ENCODE measurements at places on chromosomes 4 and X.

DNA sequence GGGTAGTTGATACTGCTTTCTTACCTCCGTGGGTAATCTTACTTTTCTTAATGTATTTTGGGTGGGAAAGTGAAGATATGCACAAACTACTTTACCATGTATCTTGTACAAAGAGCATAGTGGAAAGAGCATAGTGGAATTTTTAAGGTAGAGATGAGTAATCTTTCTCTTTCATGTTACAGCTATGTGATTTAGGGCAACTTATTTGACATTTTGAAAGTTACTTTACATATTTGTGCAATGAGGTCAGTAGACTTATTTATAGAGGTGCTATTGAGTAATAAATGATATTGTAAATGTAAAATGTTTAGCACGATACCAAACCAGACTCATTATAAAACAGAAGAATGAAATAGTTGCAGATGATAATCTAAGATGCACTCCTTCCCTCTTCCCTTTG, 351.2 kb downstream of the TRAM1L1 start:
- no peak for DNase-seq

DNA sequence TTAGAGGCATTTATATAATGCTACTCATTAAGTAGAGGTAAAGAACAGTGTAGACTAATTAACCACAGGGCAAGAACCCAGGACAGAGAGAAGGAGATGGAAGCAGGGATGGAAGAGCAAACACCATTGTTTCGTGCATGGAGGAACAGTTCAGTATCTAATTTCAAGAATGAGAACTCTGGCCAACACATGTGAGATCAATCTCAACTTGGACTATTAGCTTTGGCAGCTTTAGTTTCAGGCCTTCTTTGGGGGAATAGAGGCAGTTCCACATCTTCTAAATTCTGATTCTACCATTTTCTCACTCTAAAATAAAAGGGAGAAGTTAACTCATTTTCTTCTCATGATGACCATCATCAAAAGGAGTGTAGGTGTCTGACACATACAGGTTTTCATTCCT, 207.0 kb downstream of the LDB2 start:
- no peak for DNase-seq

GRCh38 chr4:73735231-73735630, 5.1 kb upstream of the CXCL8 start:
- no peak for DNase-seq

GRCh38 chrX:74408304-74408703, 13.0 kb upstream of the SLC16A2 start:
- DNase-seq: no peak

- peak; percentile 97 for DNase-seq
Observed at GRCh38 chrX:386768-387575, at the start of gene PPP2R3B. PPP2R3B (minus strand) TSS chrX:386907; CDS start chrX:386691, 216 bp downstream.

DNA sequence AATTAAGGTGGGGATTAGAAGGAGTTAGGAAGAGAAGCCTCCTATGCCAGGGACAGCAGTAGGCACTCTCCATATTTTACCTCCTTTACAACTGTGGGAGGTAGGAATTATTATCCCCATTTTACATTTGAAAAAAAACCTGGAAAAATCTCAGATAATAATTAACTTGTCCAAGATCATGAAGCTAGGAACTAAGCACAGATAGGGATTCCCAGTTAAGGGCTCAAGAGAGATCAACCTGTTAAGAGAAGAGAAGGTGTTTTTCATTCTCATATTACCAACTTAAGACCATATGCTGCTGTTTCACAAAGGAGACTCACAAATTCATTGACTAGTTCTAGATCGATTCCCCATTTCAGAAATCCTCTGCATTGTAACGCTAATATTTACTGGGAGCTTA, 16.1 kb upstream of the FAM47E start:
- no peak for DNase-seq

Data from thymus (tissue), 14 donors.